Breast epithelium (tissue), 4 donors: ENCODE measurements at places on chromosomes 7 and 10. TPM values are rescaled to one million over a fixed set of nuclear protein-coding genes. Genes with fewer than 3 reads are reported as not detected.

VWC2 gene
- under 0.01 TPM for total RNA-seq

VWDE gene
- 17.0 TPM for total RNA-seq

FLNC gene
- 5.1 TPM for total RNA-seq

ZNF3 gene
- total RNA-seq, result 19.4 TPM

EDRF1 gene
- total RNA-seq, result 37.3 TPM

SEMA3E gene
- 11.8 TPM for total RNA-seq

GRM3 gene
- not detected for total RNA-seq

- no peak overlapping the region for H3K4me3 ChIP-seq
- H3K4me1 ChIP-seq, result no peaks in the 10 kb centered on the region
- no peak for DNase-seq
- H3K36me3 ChIP-seq, result no peaks in the 10 kb centered on the region
- H3K27me3 ChIP-seq, result no peaks in the 10 kb centered on the region
Measured at GRCh38 chr7:85688712-85689111, 501.9 kb upstream of the SEMA3D start.

- H3K27me3 ChIP-seq, result no peaks in the 10 kb centered on the region
- no peaks in the 10 kb centered on the region for H3K4me1 ChIP-seq
- no peak for DNase-seq
- H3K36me3 ChIP-seq, result no peaks in the 10 kb centered on the region
Measured at GRCh38 chr7:31957090-31957720, 113.0 kb downstream of the PDE1C start.

GRCh38 chr7:55348502-55348901 lies 16.6 kb upstream of the LANCL2 start:
- H3K36me3 ChIP-seq, result no peaks in the 10 kb centered on the region
- no peak overlapping the region for H3K4me3 ChIP-seq
- H3K27me3 ChIP-seq, result peaks cover 6% of the 10 kb centered on the region
- no peak overlapping the region for H3K27ac ChIP-seq
- DNase-seq, result no peak

DNA sequence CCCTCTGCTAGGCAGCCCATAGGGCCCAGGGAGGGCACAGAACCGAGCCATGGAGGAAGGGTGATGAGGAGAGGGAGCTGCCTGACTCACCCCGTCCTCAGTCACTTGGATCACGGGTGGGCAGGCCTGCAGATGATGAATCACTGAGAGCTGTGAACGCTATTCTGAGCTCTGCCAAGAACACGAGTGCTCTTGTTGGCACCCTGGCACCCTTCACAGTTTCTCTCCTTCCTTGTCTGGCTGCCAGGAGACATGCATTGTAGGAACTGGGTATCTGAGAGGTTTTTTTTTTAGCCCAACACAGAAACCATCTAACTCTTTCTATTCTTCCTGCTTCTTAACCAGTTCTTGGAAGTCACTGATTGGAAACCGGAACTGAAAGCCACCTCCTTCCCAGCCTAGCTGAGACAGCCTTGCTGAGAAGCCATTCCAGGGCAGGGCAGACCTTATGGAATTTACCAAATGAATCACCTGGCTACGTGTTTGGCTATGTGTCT lies 82.1 kb downstream of the SLC37A3 start:
- no peaks in the 10 kb centered on the region for H3K27me3 ChIP-seq
- peak; percentile 62 for DNase-seq
- peak overlapping the region; percentile 79 for H3K27ac ChIP-seq
- no peaks in the 10 kb centered on the region for H3K36me3 ChIP-seq
- H3K4me3 ChIP-seq, result peak overlapping the region; percentile 17
- peaks cover 5% of the 10 kb centered on the region for H3K4me1 ChIP-seq

- H3K4me1 ChIP-seq, result no peaks in the 10 kb centered on the region
- DNase-seq, result no peak
- no peak overlapping the region for H3K27ac ChIP-seq
- H3K36me3 ChIP-seq, result no peaks in the 10 kb centered on the region
- H3K27me3 ChIP-seq, result no peaks in the 10 kb centered on the region
Measured at GRCh38 chr7:55423891-55424290, 58.8 kb downstream of the LANCL2 start.

DNA sequence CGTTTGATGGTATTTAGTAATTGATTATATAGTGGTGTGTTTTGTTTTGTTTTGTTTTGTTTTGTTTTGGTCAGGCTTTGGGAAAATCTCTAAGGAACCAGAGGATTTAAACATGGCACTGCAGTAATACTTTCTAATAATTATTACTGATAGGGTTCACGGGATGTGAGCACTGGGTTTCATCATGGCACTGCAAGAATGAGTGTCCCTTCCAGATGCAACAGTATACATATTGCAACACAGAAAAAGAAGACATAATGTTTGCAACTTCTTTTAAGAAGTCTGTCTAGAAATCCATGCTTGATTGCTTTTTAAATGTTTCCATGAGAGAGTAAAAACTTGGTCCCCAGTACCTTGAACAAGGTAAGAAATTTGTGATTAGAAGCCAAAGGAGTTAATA lies 2.2 kb upstream of the CDCA7L start:
- DNase-seq, result no peak
- H3K4me1 ChIP-seq, result no peaks in the 10 kb centered on the region
- H3K27me3 ChIP-seq, result no peaks in the 10 kb centered on the region
- no peak overlapping the region for H3K4me3 ChIP-seq
- no peaks in the 10 kb centered on the region for H3K36me3 ChIP-seq

GRCh38 chr10:48257407-48257961 lies 17.0 kb downstream of the FRMPD2 start:
- no peak overlapping the region for H3K27ac ChIP-seq
- H3K27me3 ChIP-seq, result no peaks in the 10 kb centered on the region
- DNase-seq, result no peak

GRCh38 chr10:86234107-86234506 lies 132.5 kb downstream of the GRID1 start:
- no peaks in the 10 kb centered on the region for H3K4me1 ChIP-seq
- DNase-seq, result no peak
- no peaks in the 10 kb centered on the region for H3K36me3 ChIP-seq
- no peak overlapping the region for H3K27ac ChIP-seq

- H3K4me1 ChIP-seq, result no peaks in the 10 kb centered on the region
- H3K27ac ChIP-seq, result no peak overlapping the region
- DNase-seq, result no peak
- H3K4me3 ChIP-seq, result no peak overlapping the region
- no peaks in the 10 kb centered on the region for H3K27me3 ChIP-seq
Measured at GRCh38 chr10:112914288-112914952, 35.6 kb upstream of the TCF7L2 start.

DNA sequence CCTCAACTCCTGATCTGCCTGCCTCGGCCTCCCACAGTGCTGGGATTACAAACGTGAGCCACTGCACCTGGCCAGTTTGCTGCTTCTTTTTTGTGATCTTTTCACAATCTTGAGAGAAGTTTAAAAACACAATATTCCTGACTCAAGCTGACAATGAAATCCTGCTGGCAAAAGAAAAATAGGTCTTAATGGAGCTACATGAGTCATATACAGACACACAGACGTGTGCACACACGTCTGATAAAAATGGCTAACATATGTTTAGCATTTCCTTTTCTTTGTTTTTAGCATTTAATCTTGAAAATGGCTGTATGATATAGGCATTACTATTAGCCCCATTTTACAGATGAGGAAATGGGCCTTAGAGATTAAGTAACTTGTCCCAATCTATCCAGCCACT lies 29.4 kb upstream of the RAB18 start:
- no peaks in the 10 kb centered on the region for H3K36me3 ChIP-seq
- H3K27me3 ChIP-seq, result no peaks in the 10 kb centered on the region
- DNase-seq, result no peak
- no peak overlapping the region for H3K27ac ChIP-seq
- H3K4me3 ChIP-seq, result no peak overlapping the region

GRCh38 chr7:157019718-157020451 lies 9.4 kb upstream of the MNX1 start:
- no peak overlapping the region for H3K27ac ChIP-seq
- peaks cover 21% of the 10 kb centered on the region for H3K4me1 ChIP-seq
- no peaks in the 10 kb centered on the region for H3K36me3 ChIP-seq
- H3K4me3 ChIP-seq, result no peak overlapping the region
- DNase-seq, result no peak
- H3K27me3 ChIP-seq, result peaks cover 16% of the 10 kb centered on the region

DNA sequence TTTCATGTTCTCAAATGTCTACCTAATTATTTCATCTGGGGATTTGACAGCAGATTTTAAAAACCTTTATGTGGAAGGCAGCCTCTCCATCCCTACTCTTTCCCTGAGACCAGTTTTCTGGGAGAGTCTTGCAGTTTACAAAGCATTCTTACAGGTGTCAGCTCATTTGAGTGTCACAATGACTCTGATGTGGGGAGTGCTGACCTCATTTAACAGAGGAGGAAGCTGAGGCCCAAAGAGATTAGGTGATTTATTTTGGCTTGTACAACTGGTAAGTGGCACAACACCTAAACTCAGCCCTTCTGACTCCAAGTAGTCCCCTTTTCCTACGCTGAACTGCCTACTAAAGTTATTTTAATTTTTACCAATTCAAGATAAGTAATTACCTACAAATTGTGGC lies 33.3 kb upstream of the MAT1A start:
- H3K27me3 ChIP-seq, result no peaks in the 10 kb centered on the region
- no peak for DNase-seq
- no peaks in the 10 kb centered on the region for H3K36me3 ChIP-seq
- no peak overlapping the region for H3K27ac ChIP-seq
- H3K4me3 ChIP-seq, result no peak overlapping the region
- no peaks in the 10 kb centered on the region for H3K4me1 ChIP-seq

DNA sequence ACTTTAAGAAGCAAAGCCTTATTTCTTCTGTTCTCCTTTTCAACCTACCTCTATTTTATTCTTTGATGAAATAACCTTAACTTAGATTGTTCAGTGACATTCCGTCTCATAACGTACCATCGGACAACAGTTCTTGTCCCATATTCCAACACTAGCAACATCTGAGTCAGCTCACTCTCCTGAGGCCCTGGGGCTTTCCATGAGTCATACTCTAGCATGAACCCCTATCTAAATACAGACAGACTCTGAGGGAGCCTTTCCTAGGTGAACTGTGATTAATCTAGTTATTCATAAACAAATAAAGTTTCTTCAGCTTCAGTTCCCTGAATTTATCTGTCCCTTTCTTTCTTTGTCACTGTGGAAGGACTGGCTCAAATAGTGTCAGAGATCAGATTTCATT lies 168.7 kb upstream of the LYZL1 start:
- DNase-seq, result no peak
- no peak overlapping the region for H3K4me3 ChIP-seq
- H3K36me3 ChIP-seq, result no peaks in the 10 kb centered on the region
- no peaks in the 10 kb centered on the region for H3K4me1 ChIP-seq

DNA sequence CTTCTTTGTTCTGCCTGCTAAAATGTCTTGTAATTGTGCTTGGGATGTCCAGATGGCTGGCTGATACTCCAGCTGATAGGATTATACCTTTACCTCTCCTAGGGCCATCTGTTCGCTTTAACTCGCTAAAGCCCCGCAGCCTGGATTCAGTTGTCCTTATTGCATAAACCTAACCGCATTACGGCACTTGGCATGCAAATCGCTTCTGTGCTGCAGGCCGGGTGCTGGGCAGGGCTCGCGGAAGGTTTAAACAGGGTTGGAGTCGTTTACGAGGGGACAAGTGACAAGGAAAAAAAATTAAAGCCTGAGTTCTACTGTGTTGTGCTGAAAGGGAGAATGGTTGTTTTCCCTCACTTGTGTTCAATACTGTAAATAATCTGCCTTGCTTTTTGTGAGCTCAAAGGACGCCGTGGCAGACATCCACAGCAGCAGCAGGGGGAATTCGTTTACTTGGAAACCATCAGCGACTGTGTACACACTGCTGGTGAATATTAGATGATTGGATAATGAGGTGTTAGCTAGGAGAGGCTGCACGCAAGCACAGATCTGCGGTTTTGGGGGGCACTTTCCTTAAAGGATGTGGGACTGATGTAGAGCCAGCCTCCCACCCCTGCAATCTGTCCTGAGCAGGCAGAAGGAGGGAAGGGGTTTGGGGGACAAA lies 93.0 kb downstream of the EBF3 start:
- no peaks in the 10 kb centered on the region for H3K27me3 ChIP-seq
- no peak for DNase-seq
- H3K27ac ChIP-seq, result no peak overlapping the region
- no peak overlapping the region for H3K4me3 ChIP-seq
